ENCODE measurements at places on chromosomes 7 and 10. TPM values are rescaled to one million over a fixed set of nuclear protein-coding genes. Genes with fewer than 3 reads are reported as not detected.
A peak's percentile ranks its signal among the peaks of the same experiment; 100 is the strongest.

DNA sequence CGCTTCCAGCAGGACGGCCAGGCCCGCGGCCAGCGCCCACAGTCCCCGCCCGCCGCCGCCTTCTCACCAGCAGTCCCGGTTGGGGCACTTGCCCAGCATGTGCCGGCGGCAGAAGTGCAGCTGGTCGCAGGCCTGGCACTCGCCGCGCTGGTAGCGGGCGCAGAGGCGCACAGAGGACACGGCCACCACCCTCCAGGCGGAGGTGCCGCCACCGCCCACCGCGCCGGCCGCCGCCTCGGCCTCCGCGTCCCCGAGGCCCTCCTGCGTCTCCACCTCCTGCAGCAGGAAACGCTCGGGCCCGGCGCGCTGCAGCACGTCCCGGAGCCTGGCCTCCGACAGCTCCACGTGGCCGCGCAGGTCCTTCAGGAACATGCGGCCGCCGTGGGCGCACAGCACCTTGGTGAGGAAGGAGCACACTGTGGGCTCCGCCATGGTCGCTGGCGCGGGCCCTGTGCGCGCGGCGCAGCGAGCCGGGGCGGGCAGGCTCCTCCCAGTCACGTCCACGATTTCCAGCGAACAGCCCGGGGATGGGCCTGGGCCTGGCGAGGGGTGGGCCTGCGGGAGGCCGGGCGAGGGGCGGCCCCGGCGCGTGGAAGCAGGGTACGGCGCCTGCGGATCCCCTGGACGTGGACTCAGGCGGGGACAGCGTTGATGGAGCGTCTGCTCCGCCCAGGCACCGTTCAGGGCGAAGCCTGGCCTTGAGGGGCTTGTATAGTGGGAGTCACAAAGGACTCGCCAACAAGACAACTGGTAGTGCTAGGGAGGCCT, at the start of gene ZC3HAV1L:
ZC3HAV1L (minus strand) TSS at position 457 of the 768 bp plus-strand sequence; CDS start at position 432, 25 bp downstream.
- peak; percentile 79 for DNase-seq
- peak within 1 kb of the TSS; percentile 79 for H3K4me3 ChIP-seq
- H3K36me3 ChIP-seq, result no peaks in the 10 kb centered on the region
- H3K4me1 ChIP-seq, result no peaks in the 10 kb centered on the region
- H3K27me3 ChIP-seq, result no peaks in the 10 kb centered on the region
- H3K27ac ChIP-seq, result peak within 1 kb of the TSS; percentile 58

DNA sequence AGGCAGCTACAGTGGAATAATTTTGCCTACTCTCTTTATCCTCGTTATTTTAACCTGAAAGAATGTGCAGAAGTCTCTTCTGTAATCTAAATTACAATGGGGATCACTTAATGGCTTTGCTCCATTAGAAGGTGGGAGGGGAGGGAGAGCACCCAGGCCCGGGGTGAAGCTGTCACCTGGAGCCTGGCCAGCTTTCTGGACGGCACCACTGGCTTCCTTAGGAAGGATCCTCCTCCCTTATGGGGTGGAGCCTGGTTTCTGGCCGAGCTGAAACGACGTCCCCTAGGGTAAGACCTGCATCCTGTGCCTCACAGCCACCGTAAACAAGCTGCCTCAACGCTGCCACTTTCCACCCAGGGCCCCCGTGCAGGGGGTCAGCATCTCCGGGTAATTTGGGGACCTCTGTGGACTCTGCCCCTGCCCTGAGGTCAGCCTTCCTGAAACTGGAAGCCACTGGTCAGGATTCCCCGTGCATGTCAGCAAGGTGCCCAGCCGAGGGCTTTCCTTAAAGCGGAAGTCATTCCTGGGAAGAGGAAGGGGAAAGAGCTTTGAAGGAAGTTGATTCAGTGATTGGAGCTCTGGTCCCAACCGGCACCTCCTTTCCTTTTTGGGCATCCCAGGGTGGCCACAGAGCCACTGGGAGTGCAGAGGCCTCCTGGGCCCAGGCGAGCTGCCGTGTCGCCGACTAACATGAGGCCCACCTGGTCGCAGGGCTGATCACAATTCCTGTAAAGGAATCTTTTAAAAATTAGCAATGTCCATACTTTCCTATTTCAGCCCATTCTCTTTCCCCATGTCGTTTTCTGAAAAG, 569.1 kb downstream of the DNAJB6 start:
- no peak overlapping the region for H3K4me3 ChIP-seq
- no peak for DNase-seq
- no peaks in the 10 kb centered on the region for H3K27me3 ChIP-seq
- H3K27ac ChIP-seq, result no peak overlapping the region

Gene HMX2
- total RNA-seq, result not detected

- no peak overlapping the region for H3K4me3 ChIP-seq
- no peaks in the 10 kb centered on the region for H3K27me3 ChIP-seq
- no peak for DNase-seq
Measured at GRCh38 chr7:139589474-139589873, 66.0 kb downstream of the CLEC2L start.

DNA sequence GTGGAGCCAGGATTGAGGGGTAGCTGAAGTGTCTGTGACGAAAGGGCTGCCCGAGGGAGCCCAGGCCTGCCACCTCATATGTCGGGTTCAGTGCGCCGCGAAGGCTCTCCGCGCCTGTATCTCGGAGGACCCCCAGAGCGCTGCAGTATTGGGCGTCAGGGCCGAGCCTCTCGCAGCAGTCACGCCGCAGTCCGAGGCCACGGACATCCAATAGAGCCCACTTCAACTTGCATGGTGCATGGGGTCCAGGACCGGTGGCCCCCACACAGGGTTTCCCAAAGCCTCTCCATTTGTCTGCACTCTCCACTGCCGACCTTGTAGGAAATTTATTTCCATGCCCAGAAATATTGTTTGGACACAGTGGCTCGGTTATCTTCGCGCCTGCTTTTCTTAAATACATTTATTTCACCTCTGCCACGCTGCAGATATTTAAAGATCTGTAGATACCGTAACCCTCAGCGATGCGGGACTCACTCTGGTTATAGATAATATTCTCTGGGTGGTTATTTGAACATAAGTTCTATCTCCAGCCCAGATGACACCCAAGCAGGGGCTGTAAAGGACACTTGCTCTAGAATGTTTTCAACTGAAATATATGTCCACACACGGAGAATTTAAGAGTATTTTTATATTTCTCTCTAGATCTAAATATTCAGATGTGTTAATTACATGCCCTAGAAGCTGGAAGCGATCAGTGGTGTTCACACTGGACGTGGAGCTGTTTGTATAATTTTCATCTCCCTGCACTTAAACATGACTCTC, 5.1 kb upstream of the ZNF503 start:
- H3K36me3 ChIP-seq, result no peaks in the 10 kb centered on the region
- H3K4me1 ChIP-seq, result peaks cover 24% of the 10 kb centered on the region
- peak overlapping the region; percentile 70 for H3K4me3 ChIP-seq

Gene HIPK2
- 64.3 TPM for total RNA-seq

- H3K36me3 ChIP-seq, result no peaks in the 10 kb centered on the region
- no peak overlapping the region for H3K27ac ChIP-seq
- H3K4me1 ChIP-seq, result no peaks in the 10 kb centered on the region
- no peak overlapping the region for H3K4me3 ChIP-seq
- peaks cover 36% of the 10 kb centered on the region for H3K27me3 ChIP-seq
- DNase-seq, result peak; percentile 74
Measured at GRCh38 chr7:155412416-155413253, 45.3 kb upstream of the EN2 start.

GRCh38 chr10:110007161-110007700, 553 bp upstream of the ADD3 start:
- H3K27me3 ChIP-seq, result no peaks in the 10 kb centered on the region
- H3K4me3 ChIP-seq, result peak overlapping the region; percentile 93
- H3K27ac ChIP-seq, result peak overlapping the region; percentile 90
- no peak for DNase-seq
- H3K36me3 ChIP-seq, result no peaks in the 10 kb centered on the region
- peaks cover 20% of the 10 kb centered on the region for H3K4me1 ChIP-seq

Gene CALML3
- not detected for total RNA-seq

GRCh38 chr7:151076863-151077704, 3.5 kb downstream of the FASTK start:
- H3K4me1 ChIP-seq, result peaks cover 28% of the 10 kb centered on the region
- peaks cover 45% of the 10 kb centered on the region for H3K36me3 ChIP-seq
- no peak overlapping the region for H3K4me3 ChIP-seq
- no peak overlapping the region for H3K27ac ChIP-seq

GRCh38 chr10:98570834-98571233, 124.1 kb upstream of the HPS1 start:
- no peak for DNase-seq
- H3K4me3 ChIP-seq, result no peak overlapping the region
- no peaks in the 10 kb centered on the region for H3K36me3 ChIP-seq
- no peaks in the 10 kb centered on the region for H3K27me3 ChIP-seq
- H3K27ac ChIP-seq, result no peak overlapping the region

Gene PRF1
- 32.3 TPM for total RNA-seq

Gene ZNF425
- total RNA-seq, result 1.4 TPM

- no peak overlapping the region for H3K27ac ChIP-seq
- no peak overlapping the region for H3K4me3 ChIP-seq
- H3K4me1 ChIP-seq, result no peaks in the 10 kb centered on the region
- no peak for DNase-seq
Measured at GRCh38 chr7:155257482-155258225, 40.0 kb upstream of the INSIG1 start.

Gene LIPN
- total RNA-seq, result 1.0 TPM

- no peaks in the 10 kb centered on the region for H3K36me3 ChIP-seq
- H3K27me3 ChIP-seq, result no peaks in the 10 kb centered on the region
- no peak overlapping the region for H3K27ac ChIP-seq
- H3K4me1 ChIP-seq, result no peaks in the 10 kb centered on the region
Measured at GRCh38 chr7:80170445-80170844, 35.8 kb downstream of the GNAI1 start.

GRCh38 chr10:18159557-18159956, 19.3 kb downstream of the CACNB2 start:
- no peak for DNase-seq
- H3K36me3 ChIP-seq, result no peaks in the 10 kb centered on the region
- no peaks in the 10 kb centered on the region for H3K27me3 ChIP-seq
- no peaks in the 10 kb centered on the region for H3K4me1 ChIP-seq
- H3K27ac ChIP-seq, result peak overlapping the region; percentile 40
- H3K4me3 ChIP-seq, result no peak overlapping the region

DNA sequence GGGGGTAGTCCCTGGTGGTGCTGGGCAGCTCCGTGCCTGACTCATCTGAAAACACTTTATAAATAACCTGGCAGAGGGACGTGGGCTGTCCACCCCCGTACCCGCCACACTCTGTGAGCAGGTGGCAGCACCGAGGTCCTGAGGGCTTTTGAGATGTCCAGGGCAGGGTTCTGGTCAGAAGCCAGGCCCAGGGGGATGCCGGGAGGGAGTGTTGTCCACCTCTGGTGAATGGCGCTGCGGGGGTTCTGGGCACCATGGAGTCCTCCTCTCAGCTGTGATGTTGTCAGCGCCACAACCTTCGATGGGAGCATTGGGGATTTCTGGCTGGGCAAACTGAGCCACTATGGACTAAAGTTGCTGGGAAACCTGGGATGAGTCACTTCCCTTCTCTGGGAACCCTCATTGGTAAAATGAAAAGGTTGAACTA, 27.4 kb upstream of the GOLGA7B start:
- H3K27me3 ChIP-seq, result no peaks in the 10 kb centered on the region
- DNase-seq, result no peak
- no peaks in the 10 kb centered on the region for H3K36me3 ChIP-seq
- no peaks in the 10 kb centered on the region for H3K4me1 ChIP-seq
- H3K27ac ChIP-seq, result no peak overlapping the region

- no peak overlapping the region for H3K4me3 ChIP-seq
- H3K27me3 ChIP-seq, result no peaks in the 10 kb centered on the region
- H3K36me3 ChIP-seq, result peaks cover 81% of the 10 kb centered on the region
- peaks cover 63% of the 10 kb centered on the region for H3K4me1 ChIP-seq
- no peak for DNase-seq
- H3K27ac ChIP-seq, result peak overlapping the region; percentile 73
Measured at GRCh38 chr10:75226656-75227055, 9.1 kb downstream of the COMTD1 start.

- no peak overlapping the region for H3K27ac ChIP-seq
- H3K4me3 ChIP-seq, result no peak overlapping the region
- no peak for DNase-seq
Measured at GRCh38 chr10:123621916-123622315, 44.2 kb upstream of the GPR26 start.

- no peak overlapping the region for H3K4me3 ChIP-seq
- H3K4me1 ChIP-seq, result peaks cover 5% of the 10 kb centered on the region
- peak overlapping the region; percentile 18 for H3K27ac ChIP-seq
- no peaks in the 10 kb centered on the region for H3K36me3 ChIP-seq
- no peaks in the 10 kb centered on the region for H3K27me3 ChIP-seq
Measured at GRCh38 chr7:81789406-81790119, 19.7 kb upstream of the HGF start.

- no peaks in the 10 kb centered on the region for H3K27me3 ChIP-seq
- no peaks in the 10 kb centered on the region for H3K36me3 ChIP-seq
- H3K4me3 ChIP-seq, result no peak overlapping the region
- H3K27ac ChIP-seq, result no peak overlapping the region
- DNase-seq, result no peak
Measured at GRCh38 chr7:117011419-117012260, 58.3 kb downstream of the ST7 start.

GRCh38 chr7:77867537-77867865, 68.9 kb downstream of the PHTF2 start:
- H3K36me3 ChIP-seq, result no peaks in the 10 kb centered on the region
- no peak for DNase-seq
- H3K27me3 ChIP-seq, result no peaks in the 10 kb centered on the region
- no peak overlapping the region for H3K27ac ChIP-seq

DNA sequence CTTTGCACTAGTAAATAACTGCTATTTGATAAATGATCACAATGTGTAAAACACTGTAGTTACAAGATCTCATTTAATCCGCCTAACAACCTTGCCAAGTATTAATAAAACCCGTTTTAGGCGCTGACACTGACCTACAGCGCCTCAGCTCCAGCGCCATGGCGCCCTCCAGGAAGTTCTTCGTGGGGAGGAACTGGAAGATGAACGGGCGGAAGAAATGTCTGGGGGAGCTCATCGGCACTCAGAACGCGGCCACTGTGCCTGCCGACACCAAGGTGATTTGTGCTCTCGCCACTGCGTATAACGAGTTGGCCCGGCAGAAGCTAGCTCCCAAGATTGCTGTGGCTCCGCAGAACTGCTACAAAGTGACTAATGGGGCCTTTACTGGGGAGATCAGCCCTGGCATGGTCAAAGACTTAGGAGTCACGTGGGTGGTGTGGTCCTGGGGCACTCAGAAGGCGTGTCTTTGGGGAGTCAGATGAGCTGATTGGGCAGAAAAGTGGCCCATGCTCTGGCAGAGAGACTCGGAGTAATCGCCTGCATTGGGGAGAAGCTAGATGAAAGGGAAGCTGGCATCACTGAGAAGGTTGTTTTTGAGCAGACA, 1.1 kb upstream of the TNPO3 start:
- no peaks in the 10 kb centered on the region for H3K36me3 ChIP-seq
- no peaks in the 10 kb centered on the region for H3K27me3 ChIP-seq
- DNase-seq, result no peak
- no peak overlapping the region for H3K27ac ChIP-seq
- H3K4me3 ChIP-seq, result no peak overlapping the region

Gene FAM13C
- 11.8 TPM for total RNA-seq

Gene THSD7A
- total RNA-seq, result 8.0 TPM

DNA sequence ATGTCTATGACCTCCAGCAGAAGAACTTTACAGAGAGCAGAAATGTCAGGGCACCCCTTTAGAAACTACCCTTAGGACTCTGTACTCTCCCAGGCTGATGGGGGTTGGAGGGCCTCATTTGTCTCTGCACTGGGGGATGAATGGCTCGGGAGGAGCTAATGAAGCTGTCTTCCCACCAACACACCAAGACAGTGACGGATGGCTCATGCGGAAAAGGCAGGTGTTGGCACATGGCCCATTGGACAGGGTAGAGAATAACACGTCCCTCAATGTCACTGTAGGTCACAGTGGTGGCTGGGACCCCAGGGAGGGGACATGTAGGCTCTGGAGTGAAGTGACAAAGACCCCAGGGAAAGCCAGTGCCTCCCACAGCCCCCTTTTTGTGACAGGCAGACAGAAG, 64.0 kb upstream of the PCBD1 start:
- no peak for DNase-seq
- no peak overlapping the region for H3K4me3 ChIP-seq
- no peaks in the 10 kb centered on the region for H3K36me3 ChIP-seq
- no peaks in the 10 kb centered on the region for H3K4me1 ChIP-seq
- no peak overlapping the region for H3K27ac ChIP-seq
- no peaks in the 10 kb centered on the region for H3K27me3 ChIP-seq

Gene SFTPA2
- 13,814 TPM for total RNA-seq

All from upper lobe of right lung (tissue), 1 donor.